Stimulated activated CD4-positive, alpha-beta T cell treated with anti-CD3 and anti-CD28 coated beads, Interleukin-1b, Interleukin-23, amount 100 ng/mL, for 48 hours (primary cell): ENCODE measurements at places on chromosomes 2 and 18.

DNA sequence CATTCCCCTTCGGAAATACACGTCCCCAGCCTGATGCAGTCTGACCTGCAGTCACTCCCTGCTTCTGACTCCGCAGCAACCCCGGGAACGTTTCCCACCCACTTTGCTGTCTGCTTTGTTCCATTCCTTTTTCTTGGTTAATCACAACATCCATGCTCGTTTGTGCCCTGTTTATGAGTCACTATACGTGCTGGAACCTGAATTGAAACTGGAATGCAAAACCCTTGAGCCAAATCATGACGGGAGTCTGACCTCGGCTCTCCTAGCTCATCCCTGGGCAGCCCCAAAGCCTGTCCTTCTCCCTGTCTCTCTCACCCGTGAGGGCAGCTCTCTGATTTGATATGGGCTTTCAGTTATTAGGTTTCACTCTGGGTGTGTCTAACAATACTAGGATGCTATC, 57.1 kb upstream of the RNF152 start:
- no peak for DNase-seq

GRCh38 chr2:186485576-186485870, 537 bp upstream of the ZC3H15 start:
- DNase-seq: no peak

- no peak for DNase-seq
Measured at GRCh38 chr2:224360801-224361251, 41.1 kb downstream of the FAM124B start.

- DNase-seq: no peak
Measured at GRCh38 chr2:239383759-239384156, 17.1 kb downstream of the HDAC4 start.

GRCh38 chr2:111095434-111095833, 25.3 kb upstream of the BCL2L11 start:
- no peak for DNase-seq

DNA sequence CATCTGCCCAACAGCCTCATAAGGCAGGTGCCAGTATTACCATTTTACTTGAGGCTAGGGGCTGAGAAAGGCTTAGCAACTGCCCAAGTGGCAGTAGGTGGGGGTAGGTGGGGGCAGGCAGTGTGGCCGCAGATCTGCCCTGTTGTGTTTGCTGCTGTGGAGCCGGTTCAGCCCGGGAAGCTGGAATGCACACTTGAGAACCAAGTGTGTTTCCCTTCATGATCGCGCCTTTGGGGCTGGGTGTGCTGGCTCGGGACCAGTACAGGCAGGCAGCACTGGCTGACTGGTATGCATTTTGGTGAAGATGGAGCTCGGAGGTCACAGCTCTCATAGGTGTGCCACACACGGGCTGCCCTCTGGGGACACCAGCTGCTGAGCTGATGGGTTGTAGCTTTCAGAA, 85.1 kb downstream of the CABLES1 start:
- no peak for DNase-seq

- no peak for DNase-seq
Measured at GRCh38 chr18:24272229-24272525, 125.4 kb downstream of the OSBPL1A start.

- no peak for DNase-seq
Measured at GRCh38 chr2:179338681-179339080, 74.0 kb upstream of the SESTD1 start.

- DNase-seq: no peak
Measured at GRCh38 chr2:241967467-241968144, 98.1 kb downstream of the RTP5 start.

- no peak for DNase-seq
Measured at GRCh38 chr18:47632970-47633635, 297.4 kb downstream of the SMAD2 start.

DNA sequence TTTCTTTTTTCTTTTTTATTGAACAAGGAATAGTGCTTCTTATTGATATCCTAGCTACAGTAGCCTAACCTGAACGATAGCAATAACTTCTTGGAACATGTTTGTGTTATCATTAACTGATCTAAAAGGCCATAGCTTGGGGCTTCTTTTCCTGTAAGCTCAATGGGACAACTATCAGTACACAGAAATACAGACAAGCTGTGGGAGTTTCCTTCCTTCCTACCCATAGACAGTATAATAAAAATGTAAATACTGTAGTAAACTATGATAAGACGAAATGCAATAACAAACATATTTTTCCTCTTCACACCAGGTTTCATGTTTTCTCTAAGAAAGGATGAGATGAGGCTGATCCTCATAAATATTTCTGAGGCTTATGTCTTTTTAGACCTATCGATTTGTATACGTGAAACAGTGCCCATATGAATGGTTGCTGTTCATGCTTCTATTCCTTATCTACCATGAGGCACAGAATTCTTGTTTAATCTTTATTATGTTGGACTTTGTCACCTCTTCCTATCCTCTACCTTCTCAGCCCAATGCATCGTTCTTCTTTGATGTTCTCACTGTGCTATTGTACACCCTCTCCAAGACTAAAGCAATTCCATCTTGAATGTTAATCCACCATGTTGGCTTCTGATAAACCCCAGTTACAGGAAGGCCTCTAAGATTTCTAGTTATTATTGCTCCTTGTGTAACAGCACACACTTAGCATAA, 361.4 kb downstream of the DCC start:
- no peak for DNase-seq

- DNase-seq: peak; percentile 28
Measured at GRCh38 chr2:32009516-32010256, 1.1 kb downstream of the MEMO1 start.

DNA sequence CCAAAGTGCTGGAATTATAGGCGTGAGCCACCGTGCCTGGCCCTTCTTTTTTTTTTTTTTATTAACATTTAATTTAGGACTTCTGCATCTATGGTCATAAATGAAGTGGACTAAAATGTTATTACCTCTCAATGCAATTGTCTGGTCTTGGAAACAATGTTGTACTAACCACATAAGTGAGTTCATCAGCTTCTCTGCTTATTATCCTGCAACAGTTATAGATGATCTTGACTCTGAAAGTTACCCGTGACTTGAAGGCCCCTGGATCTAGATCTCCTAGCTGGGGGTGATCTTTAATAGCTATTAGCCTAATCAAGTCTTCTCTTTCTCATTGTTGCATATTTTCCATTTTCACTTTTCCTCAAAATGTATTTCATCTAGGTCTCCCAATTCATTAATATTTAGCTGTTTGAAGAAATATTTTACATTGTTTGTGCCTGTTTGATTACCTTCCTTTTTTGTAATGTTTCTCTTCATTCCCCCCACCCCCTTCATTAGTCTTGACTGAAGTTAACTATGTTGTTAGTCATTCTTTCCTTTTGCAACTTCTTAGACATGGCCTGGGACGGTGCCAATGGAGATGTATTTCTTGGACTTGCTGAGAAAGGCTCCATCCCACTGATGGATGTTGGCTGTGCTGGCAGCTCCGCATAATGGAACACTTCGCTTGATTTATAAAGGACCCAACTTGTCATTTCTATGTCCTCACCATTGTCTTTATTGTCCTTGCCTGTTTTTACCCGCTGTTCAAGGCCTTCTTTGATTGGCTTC, 141.6 kb upstream of the RIOK3 start:
- DNase-seq: no peak

- no peak for DNase-seq
Measured at GRCh38 chr2:147698166-147698565, 146.7 kb upstream of the ACVR2A start.

DNA sequence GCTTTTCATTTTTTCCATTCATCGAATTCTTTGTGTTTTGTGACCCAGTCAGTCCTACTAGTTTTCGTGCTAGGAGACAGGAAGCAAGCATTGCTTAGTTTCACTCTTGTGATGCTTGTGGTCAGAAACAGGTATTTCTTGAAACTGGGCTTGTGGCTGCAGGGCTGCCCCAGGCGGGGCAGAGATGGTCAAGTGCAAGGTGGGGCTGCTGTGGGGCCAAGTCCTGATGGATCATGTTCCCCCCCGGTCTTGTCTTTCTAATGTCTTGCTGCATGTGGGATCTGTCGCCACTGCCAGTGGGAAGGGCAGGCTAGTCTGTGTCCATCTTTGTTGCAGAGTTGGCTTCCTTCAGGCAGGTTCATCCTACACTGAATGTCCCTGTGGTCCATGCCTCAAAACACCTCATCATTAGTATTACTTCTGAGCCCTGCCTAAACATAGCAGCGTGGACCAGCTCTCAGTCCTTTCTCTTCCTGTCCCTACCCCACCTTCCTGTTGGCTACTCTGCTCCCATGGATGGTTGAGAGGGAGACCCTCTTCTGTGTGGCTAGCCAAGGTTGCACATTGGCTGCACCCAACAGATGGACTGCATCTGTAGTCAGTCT, 38.7 kb downstream of the INPP4A start:
- DNase-seq: no peak

DNA sequence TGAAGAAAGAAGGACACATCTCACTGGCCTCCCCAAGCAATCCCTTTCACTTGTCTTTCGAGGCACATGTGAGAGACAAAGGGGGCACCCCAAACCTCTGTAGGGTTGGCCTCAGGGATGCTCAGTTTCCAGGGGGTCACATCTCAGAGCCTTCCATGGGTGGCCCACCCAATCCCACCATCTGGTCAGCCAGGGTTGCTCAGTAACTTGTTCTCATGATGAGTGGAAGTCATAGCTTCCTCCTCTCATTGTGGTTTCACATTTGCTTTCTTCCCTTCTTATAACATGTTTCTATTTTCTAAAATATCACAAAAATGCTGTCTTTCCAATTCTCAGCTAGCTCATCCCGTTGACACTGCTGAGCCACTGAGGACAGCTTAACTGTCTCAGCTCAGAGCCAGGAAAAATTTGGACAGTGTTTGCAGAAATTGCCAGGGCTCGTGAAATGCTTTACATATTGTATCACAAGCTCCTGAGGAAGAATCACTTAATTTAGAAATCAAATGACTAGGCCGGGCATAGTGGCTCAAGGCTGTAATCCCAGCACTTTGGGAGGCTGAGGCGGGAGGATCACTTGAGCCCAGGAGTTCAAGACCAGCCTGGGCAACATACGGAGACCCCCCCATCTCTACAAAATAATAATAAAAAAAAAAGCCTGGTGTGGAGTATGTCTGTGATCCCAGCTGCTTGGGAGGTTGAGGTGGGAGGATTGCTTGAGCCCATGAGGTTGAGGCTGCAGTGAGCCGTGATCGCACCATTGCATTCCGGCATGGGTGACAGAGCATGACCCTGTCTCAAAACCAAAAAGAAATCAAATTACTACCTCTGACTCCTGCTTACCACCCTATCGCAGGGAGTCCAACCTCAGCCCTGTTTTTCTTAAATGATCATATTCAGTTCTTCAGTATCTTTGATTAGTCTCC, 129.3 kb downstream of the PRKCE start:
- no peak for DNase-seq

GRCh38 chr2:88146590-88146989, 18.7 kb upstream of the FABP1 start:
- DNase-seq: no peak

DNA sequence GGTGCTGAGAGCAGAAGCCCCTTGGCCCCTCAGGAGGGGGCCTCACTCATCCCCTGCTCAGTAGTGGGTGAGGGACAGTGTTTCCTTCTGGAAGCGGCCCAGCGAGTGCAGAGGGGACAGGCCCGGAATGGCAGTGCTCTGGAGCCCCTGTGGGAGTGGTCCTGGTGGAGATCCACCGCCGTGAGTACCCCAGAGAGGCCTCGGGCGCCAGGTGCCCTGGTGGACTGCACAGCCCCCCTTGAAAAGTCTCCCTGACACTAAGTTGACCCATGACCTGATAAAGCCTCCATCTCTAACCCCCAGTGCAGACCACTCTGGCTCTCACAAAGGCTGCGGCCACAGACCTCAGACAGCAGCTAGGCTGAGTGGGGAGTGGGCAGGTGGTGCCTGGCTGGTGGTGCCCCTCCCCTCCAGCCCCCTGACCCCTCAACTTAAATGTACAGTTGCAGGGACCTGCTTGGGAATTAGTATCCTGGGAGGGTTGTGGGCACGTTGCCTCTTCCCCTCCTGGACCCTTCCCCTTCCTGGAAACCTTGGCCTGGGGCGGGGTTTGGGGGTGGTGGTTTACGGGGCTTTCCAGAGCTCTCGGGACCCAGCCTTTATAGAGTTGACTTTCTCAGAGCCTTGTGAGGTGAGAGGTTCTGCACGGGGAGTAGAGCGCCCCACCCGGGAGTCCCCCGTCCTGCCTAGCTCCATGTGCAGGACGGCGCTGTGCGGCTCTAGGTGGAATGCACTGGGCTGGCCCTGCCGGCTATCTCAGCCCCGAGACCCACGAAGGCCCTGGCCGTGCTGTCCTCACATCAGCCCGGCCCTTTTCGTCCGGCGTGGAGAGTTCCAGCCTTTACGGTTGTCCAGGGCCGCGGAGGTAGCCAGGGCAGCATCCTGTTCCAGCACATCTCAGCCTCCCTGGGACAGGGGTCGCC, 62.7 kb downstream of the RTP5 start:
- no peak for DNase-seq

GRCh38 chr2:128380961-128381938, 62.6 kb upstream of the HS6ST1 start:
- DNase-seq: no peak
